ENCODE measurements at places on chromosomes 1 and 21.

GRCh38 chr1:20325407-20325843 is 34.8 kb downstream of the VWA5B1 start:
- DNase-seq = no peak

- DNase-seq = no peak
Measured at GRCh38 chr1:31507676-31508530, 68.4 kb upstream of the TINAGL1 start.

DNA sequence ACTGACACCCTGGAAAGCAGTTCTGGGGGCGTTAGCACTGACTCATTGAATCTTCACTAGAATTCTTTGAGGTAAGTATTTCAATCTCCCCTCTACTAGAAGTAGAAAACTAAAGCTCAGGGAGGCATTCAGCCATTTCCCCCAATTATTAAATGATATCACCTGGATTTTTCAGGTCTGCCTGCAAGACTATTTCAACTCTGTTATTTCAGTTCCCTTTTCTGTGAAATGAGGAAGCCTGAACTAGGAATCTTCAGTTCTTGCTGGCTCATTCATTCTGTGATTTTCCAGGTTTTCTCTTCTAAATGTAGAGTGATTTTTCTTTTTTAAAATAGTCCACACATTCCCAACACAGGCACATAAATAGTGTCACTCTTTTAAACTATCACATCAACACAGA is 337.0 kb upstream of the NR5A2 start:
- DNase-seq = no peak

DNA sequence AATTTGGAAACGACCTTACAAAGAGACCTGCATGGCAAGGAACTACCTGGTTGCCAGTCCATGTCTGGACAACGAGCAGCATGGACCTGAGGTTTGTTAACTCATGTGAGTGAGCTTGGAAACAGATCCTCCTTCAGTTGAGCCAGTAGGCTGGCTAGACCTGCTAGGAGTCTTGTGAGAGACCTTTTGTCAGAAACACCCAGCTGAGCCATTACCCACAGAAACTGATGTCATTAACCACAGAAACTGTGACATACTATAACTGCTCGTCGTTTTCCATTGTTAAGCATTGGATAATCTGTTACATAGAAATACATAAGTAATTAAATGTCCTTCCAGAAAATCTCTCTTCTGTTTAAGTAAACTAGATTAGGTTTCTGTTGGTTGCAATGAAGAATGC is 211.1 kb upstream of the C21orf91 start:
- no peak for DNase-seq

GRCh38 chr1:187588917-187589316 is 760.2 kb downstream of the PLA2G4A start:
- DNase-seq = no peak

GRCh38 chr1:32647308-32648134 is 2.8 kb downstream of the ZBTB8OS start:
- DNase-seq = no peak

GRCh38 chr1:22208268-22208972 is 65.5 kb upstream of the WNT4 start:
- DNase-seq = no peak

- no peak for DNase-seq
Measured at GRCh38 chr21:40733024-40733397, 113.9 kb downstream of the DSCAM start.

- DNase-seq = no peak
Measured at GRCh38 chr1:27120854-27121253, 34.1 kb downstream of the SLC9A1 start.

DNA sequence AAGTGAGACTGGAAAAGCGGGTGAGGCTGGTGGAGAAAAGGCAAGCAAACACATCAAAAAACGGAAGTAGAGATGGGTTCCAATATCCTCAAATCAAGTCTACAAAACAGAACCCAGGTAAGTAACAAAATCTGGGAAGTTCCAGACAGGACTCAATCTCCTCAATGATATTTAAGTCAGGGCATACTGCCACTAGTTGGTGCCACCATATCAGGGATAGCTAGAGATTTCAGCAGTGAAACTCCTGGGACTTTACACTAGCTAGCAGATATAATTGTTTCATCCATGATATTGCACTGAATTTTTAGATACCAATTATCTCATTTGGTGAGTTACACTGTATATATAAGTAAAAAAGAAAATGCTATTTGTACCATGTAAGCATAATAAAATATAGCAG is 52.0 kb downstream of the EYA3 start:
- no peak for DNase-seq
